ENCODE measurements at places on chromosomes 1 and 21.
A peak's percentile ranks its signal among the peaks of the same experiment; 100 is the strongest.

GRCh38 chr1:27154469-27154990, 395 bp downstream of the SLC9A1 start:
- no peak for DNase-seq

DNA sequence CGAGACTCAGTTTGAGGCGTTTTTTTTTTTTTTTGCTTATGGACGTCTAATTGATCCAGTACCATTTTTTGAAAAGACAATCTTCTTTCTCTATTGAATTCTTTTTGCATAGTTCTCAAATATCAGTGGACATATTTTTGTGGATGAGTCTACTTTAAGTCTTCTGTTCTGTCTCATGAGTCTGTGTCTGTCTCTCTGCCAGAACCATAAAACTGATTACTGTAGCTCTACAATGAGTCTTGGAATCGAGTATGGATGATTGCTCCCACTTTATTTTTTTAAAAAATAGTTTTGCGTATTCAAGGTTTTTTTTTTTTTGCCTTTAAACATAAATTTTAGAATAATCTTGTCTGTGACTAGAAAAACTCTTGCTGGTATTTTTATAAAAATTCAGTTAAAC, 323.5 kb downstream of the ZNF326 start:
- no peak for DNase-seq

GRCh38 chr1:19412654-19413053, 72.7 kb downstream of the CAPZB start:
- DNase-seq: no peak

GRCh38 chr1:14773396-14774025, 175.0 kb downstream of the KAZN start:
- no peak for DNase-seq

- peak; percentile 36 for DNase-seq
Measured at GRCh38 chr1:62425041-62425440, 11.8 kb upstream of the USP1 start.

DNA sequence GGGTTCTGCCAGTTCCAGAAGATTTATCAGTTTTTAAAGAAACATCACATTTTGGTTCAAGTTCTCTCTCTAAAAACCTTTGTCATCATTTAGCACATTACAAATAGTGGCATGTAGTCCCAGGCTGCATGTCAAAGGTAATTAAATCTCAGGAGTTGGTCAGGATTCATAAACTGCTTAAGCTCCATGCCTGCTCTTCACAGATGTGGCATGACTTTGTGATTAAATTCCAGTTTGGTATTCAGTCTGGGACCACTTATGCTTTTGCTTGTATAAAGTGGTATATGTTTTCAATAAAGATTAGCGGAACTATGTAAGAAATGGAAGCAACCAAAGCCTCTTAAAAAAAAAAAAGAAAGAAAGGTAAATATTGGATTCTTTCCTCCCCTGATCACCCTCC, 408.0 kb downstream of the DISC1 start:
- no peak for DNase-seq

GRCh38 chr1:84505493-84506001, 639 bp upstream of the SPATA1 start:
- DNase-seq: no peak

- DNase-seq: no peak
Measured at GRCh38 chr21:38622081-38622826, 124.0 kb upstream of the ERG start.

- DNase-seq: no peak
Measured at GRCh38 chr1:23470282-23471070, 13.5 kb downstream of the ASAP3 start.

GRCh38 chr1:156662005-156662799, 15.0 kb downstream of the NES start:
- no peak for DNase-seq

DNA sequence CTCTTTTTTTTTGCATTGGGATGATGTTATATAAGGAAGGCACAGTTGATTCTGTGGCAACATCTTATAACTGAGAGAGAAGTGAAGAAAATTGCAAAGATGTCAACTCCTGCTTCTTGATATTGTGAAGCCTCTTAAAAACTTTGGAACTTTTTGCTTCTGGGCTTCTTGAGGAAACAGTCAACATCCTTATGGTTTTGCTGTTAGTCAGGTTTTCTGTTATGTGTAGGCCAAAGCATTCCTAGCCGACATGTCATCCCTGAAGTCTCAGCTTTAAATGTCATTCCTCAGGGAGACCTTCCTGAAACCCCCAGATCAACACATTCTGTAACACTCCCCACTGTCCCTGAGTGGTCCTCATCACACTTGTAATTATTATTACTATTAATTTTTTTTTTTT, 12.6 kb downstream of the FALEC start:
- no peak for DNase-seq

DNA sequence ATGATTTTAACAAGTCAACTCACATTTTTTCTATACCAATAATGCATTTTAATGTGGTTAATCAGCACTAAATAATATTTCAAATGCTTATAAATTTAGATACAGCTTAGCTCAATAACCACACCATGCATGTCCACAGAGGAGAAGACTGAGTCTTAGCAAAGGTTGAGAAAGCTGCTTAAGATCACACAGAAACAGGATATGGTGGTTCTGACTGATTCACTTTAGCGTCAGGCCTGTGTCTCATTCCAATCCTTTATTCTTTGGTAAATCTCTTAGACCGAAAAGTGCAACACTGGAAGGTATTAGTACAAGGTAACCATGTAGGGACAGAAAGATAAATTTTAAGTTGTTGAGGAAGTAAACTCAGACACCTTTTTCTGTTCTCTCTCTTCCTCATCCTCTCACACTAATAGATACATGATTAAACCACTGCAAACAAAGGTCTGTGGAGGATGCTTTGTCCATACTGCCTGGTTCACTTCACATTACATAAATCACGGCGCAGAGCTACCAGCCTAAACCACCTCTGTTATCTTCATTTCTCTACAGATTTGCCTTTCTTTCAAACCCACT, 139.0 kb downstream of the DPYD start:
- no peak for DNase-seq

DNA sequence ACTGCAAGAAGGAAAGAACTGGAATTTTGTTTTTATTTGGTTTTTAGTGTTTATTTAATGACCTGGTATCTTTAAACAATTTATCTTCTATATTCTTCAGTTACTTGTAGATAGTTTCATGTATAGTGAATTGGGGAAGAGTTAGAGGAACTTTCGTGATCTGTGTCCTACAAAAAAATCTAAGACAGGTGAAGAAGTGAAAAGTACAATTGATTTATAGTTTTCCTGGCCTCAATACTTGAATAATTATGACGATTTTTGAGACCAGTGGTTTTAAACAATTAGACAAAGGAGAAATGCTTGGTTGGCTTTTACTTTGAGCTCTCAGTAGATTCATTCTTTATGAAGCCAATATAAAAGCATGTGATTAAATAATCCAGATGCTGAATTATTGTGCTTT, 7.5 kb downstream of the MIER1 start:
- DNase-seq: no peak

- peak; percentile 44 for DNase-seq
Measured at GRCh38 chr1:32962248-32962896, 2.2 kb downstream of the RNF19B start.

GRCh38 chr1:165383067-165383466, 26.6 kb upstream of the LMX1A start:
- DNase-seq: no peak

DNA sequence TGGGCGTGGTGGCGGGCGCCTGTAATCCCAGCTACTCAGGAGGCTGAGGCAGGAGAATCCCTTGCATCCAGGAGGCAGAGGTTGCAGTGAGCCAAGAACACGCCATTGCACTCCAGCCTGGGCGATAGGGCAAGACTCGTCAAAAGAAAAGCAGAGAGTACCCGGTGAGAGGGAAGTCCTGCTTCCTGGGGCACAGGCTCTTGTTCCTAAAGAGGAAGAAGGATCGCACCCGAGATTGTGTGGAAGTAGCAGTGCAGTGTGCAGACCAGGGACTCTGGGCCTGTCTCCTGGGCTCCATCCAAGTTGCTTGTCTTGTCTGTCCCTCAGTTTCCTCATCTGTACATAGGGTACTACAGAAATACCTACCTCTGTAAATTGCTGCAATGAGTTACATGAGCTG, 29.6 kb downstream of the NBPF3 start:
- DNase-seq: no peak

- no peak for DNase-seq
Measured at GRCh38 chr1:69406244-69406643, 161.5 kb upstream of the LRRC7 start.

DNA sequence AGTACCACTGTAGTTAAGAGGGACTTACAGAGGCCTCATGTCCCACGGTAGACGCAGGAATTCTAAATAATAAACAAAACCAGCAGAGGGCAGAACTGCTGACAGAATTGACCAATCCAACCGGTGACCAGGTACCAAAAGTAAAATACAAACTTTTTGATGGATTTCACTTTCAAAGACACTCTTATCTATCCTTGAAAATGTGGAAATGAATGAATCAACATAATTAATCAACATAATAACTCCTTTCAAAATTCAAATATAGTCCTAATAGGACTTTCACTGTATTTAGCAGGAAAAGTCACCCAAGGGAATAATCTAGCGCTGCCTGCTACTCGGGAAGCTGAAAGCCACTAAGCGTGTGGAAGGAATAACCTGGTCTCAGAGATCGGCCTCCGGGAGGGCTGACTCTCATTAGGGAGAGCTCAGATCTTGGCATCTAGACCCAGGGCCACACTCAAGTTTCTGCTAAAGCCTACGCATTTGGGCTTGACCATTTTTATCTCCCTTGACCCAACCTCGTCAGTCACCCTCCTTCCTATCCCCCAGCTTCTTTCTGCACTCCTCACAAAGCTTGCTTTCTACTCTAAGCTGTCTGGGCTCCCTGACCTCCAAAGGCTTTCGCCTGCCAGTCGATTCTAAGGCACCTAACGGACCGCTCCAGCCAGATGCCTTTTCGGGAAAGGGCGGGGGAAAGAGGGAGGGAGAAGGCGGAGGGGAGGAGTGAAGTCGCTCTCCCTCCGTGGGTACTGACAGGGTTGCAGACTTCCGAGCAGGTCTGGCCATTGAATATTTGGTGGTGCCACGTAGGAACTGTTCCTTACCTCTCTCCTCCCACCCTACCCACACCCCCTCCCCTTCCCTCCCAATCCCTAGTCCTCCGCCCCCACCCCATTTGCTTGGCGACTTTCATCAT, 1.6 kb downstream of the COL11A1 start:
- DNase-seq: peak; percentile 32

- no peak for DNase-seq
Measured at GRCh38 chr1:170660871-170661645, 2.9 kb upstream of the PRRX1 start.

DNA sequence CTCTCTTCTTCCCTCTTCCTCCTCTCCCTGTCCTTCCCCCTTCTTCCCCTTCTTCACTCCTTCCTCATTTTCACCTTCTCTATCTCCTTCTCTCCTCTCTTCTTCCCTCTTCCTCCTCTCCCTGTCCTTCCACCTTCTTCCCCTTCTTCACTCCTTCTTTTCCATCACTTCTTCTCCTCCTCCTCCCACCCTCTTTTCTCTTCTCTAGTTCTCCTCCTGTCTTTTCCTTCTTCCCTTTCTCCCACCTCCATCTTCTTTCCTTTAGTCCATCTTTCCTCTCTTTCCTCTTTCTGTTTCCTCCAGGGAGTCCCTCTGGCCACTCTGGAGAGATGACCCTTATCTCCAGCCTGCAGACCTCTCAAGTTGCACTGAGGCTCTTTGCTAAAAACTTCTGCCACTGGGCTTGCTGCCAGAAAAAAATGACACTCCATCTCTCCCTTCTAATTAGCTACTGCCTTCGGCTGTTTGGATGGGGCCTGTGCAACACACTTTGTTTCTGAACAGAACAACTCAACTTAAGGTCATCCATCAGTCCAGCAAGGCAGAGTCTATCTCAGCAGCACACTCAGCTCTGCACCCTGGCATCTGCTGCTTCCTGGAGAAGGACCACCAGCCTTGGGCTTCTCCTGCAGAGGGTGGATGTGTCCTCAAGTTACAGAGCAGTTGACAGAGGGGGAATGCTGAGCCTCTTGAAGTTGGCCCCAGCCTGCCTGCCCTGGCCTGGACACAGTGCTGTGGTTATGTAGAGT, 538.8 kb downstream of the MATN1 start:
- DNase-seq: peak; percentile 86

DNA sequence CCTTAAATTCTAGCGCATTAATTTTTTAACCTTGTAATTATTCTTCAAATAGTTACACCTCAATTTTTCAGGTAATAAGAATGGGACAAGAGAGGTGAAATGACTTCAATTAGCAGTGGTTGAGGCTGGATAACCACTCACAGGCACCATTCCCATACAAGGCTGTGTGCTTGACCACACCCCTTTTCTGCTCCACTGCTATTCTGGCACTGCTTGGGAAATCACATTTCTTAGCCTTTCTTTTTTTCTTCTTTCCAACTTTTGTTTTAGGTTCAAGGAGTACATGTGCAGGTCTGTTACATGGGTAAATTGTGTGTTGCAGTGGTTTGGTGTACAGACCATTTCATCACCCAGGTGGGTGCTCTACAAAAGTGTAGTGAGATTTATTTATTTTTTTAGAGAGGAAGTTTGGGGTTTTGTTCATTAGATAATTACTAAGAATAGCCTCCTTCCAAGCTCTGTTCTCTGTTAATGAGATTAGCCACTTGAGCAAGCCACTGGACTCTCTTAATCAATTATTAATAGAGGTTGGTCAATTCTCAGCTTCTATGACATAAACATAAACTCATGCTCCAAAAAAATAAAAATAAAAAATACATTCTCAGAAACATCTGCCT, 14.4 kb downstream of the ILDR2 start:
- no peak for DNase-seq

DNA sequence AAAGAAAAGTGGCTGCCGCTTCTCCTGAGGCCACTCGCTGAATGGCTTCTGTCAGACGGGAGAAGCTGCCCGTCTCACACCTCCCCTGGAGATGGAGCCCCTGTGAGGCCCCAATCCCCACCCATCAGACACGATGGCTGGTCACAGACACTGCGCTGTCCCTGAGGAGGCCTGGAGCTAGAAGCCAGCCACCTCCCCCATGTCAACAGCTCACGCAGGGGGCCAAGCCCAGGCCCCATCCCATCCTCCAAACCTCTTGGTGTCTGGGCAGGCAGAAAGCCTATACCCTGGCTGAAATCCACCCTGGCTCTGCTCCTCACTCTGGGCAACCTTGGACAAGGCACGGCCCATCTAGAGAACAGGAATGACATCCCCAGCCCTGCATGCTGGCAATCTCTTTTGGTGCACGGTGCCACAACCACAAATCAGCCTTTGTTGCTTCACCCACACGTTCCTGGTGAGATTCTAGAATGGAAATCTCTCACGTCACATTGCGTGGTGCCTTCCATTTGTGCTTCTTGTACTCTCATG, 273.9 kb upstream of the VAMP3 start:
- DNase-seq: no peak

Data from erythroblast (primary cell).